Endothelial cell of umbilical vein (primary cell): ENCODE measurements at places on chromosomes 11 and 22.

GRCh38 chr11:80155412-80156017, 714.7 kb upstream of the TENM4 start:
- peak; percentile 9 for DNase-seq

- no peak for DNase-seq
These were observed 32.2 kb upstream of the GAL start for GRCh38 chr11:68651985-68652682.

DNA sequence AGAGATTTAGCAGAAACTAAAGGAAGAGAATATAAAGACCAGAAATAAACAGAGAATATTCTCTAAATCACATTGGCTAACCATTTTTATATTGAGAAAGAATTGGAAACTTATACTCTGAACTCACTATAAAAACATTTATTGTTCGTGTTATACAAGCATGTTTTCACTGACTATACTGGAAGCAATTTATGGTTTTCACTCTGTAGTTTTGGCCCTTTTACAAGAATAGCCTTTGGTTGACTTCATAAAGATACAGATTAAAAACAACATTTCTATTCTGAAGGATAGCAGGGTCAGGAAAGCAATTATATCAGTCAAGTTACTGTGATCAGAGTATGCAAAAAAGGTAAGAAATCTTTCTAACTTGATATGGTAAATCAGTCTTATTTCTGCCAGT, 965.7 kb upstream of the FAT3 start:
- no peak for DNase-seq

GRCh38 chr11:118618115-118618990, 10.9 kb downstream of the PHLDB1 start:
- peak; percentile 81 for DNase-seq

- DNase-seq: peak; percentile 68
These were observed 49.3 kb downstream of the AHNAK start for GRCh38 chr11:62497132-62497801.
